Kasumi-1 (cell line): ENCODE measurements at places on chromosomes 4 and X.
A peak's percentile ranks its signal among the peaks of the same experiment; 100 is the strongest.

- DNase-seq, result peak; percentile 39
Observed at GRCh38 chr4:110959041-110959643, 336.3 kb upstream of the PITX2 start.

DNA sequence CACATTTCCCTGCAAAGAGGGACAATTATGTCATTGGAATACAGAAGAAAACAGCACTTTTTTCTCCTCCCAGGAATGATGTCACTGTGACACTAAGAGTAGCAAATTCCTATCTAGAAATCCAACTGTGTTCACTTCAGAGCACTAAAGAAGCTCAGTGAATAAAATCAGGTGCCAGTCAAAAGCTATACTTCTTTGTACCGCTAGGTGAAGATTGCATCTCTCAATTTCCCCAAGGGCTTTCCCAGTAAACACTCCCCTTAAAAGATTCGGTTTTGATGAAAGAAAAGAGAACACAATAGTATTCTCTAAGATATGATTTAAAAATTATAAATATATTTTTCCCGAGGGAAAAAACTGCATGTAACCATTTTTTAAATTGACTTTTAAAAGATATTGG lies 104.7 kb upstream of the MID1 start:
- DNase-seq, result no peak

GRCh38 chr4:78684325-78685079 lies 91.6 kb upstream of the BMP2K start:
- no peak for DNase-seq

- DNase-seq, result peak; percentile 17
Observed at GRCh38 chr4:67883458-67883857, 344 bp downstream of the TMPRSS11D start.

GRCh38 chr4:74522251-74522991 lies 77.5 kb downstream of the AREG start:
- DNase-seq, result no peak

GRCh38 chr4:836003-836511 lies 10.1 kb upstream of the CPLX1 start:
- DNase-seq, result no peak
